ENCODE measurements at places on chromosomes 12 and 14.
A peak's percentile ranks its signal among the peaks of the same experiment; 100 is the strongest.

- no peak for DNase-seq
Measured at GRCh38 chr12:68154779-68155178, 4.8 kb downstream of the IFNG start.

- no peak for DNase-seq
Measured at GRCh38 chr14:76583805-76584204, 177.5 kb upstream of the VASH1 start.

DNA sequence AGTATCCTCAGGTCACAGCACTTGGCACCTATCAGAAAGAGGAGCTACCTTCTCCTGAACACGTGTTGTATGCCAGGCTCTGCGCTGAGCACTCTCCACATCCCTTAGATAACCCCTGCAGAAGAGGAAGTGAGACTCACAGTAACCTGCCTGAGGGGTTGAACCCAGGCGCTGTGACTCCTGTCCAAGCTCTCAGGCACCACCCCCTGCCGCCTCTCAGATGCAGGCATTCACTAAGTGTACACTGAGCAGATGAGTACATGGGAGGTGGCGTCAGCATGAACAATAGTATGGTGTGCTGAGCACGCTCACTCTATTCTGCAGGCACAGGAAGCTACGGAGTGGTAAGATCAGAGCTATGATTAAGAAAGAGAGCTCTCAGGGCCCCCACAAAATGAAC lies 21.0 kb upstream of the RIC8B start:
- DNase-seq, result peak; percentile 44

- DNase-seq, result no peak
Measured at GRCh38 chr12:42757624-42758119, 168.1 kb upstream of the PRICKLE1 start.

GRCh38 chr12:31804185-31804504 lies 75.3 kb upstream of the AMN1 start:
- DNase-seq, result no peak

DNA sequence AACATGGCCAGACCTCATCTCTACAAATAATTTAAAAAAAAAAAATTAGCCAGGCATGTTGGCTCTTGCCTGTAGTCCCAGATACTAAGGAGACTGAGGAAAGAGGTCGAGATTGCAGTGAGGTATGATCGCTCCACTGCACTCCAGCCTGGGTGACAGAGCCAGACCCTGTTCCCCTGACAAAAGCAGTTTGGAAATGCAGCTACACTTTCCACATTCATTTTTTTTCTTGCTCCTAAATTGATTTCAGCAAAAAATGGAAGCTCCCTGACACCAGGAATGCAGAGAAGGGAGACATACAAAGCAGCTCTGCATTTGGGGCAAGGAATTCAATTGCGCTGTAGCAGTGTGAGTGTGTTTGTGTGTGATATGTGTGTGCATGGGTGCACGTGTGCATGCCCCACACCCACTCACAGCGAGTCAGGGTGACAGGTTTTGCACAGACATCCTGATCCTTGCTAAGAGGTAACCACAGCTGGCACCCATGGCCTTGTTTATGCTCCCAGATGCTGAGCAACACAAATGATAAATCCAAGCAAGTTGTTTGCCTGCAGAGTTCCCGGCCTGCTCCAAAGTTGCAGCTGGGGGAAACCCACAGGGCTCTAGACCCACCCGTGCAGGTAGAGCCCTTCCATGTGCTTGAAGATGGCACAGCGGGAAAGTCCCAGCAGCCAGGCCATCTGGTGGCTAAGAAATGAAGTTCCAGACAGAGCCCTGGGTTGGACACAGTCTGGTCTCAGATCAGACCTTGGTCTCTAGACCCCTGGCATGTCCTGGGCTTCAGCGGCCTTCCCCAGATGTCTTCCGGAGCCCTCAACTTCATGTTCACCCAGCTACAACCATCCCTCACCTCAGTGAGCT lies 25.9 kb upstream of the BDKRB2 start:
- no peak for DNase-seq

All from stimulated activated CD4-positive, alpha-beta T cell treated with anti-CD3 and anti-CD28 coated beads, Interleukin-12 subunit alpha, Interleukin-12 subunit beta, amount 100 ng/mL, for 48 hours (primary cell).